ENCODE measurements at places on chromosomes 7 and 10.

DNA sequence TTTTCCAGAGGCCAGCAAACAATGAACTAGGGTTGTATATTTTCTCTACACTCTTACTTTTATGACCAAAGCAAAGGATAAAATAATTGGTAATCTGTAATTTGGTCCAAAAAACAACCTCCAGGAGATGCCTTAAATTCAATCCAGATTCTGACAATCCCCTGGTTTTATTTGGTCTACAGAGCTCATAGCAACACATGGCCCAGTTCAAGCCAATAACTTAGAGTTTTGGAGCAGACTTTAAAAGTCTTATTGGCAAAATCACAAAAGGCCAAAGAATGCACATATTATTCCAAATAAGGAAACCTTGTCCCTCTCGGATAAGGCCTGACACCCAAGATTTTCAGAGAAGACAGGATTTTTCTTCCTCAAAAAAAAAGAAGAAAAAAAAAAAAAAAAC lies 51.9 kb downstream of the SORBS1 start:
- no peak for DNase-seq

- DNase-seq, result no peak
These were observed 444 bp upstream of the TNPO3 start for GRCh38 chr7:129055294-129055816.

GRCh38 chr7:8871716-8872115 lies 438.3 kb downstream of the NXPH1 start:
- DNase-seq, result no peak

GRCh38 chr10:107477266-107477665 lies 312.8 kb upstream of the SORCS1 start:
- DNase-seq, result no peak

GRCh38 chr10:111150691-111151090 lies 73.9 kb downstream of the ADRA2A start:
- no peak for DNase-seq

DNA sequence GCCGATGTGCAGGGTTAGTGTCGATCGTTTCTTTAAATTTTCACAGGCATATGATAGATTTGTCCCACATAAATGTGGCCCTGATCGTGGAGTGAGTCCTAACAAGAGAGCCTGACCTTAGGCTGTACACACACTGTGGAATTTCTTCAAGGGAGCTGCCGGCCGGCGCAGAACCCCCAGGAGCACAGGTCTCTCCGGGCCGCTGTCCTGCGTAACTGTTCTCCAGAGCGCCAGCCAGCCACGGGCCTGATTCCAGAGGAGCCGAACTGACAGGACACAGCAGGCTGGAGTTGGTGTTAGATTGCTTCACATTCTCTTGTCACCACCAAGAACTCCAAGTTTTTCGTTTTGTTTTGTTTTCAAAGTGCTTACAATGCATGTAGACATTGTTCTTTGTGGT lies 37.3 kb downstream of the SHH start:
- no peak for DNase-seq

GRCh38 chr7:35971133-35971891 lies 170.5 kb downstream of the SEPTIN7 start:
- DNase-seq, result no peak

DNA sequence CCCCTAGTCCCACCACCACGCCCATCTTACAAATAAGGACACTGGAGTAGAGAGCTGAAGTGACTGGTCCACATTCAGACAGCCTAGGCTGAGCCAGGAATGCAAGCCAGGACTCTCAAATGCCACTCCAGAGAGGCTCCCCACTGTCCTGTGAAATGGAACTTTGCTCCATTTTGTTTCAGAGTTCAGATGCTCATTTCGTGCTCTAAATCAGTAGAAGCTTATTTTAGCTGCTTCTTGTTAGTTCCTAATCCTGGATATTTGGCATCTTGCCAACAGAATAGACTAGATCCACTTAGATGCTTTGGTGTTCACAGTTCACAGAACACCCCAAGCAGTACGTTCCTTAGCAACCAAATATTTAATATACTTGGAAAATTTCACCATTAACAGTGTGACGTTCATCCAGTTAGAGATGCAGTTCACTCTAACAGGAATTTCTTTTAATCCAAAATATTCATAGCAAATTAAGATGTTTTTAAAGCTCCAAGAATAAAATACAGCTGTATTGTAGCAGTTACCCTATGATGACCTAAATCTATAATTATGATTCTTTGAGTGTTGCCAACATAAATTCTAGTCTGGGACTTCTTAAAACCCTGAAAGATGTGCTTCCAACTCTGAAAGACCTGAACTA lies 7.3 kb downstream of the MMP21 start:
- DNase-seq, result no peak
